ENCODE measurements at places on chromosomes 4 and X.
A peak's percentile ranks its signal among the peaks of the same experiment; 100 is the strongest.

DNA sequence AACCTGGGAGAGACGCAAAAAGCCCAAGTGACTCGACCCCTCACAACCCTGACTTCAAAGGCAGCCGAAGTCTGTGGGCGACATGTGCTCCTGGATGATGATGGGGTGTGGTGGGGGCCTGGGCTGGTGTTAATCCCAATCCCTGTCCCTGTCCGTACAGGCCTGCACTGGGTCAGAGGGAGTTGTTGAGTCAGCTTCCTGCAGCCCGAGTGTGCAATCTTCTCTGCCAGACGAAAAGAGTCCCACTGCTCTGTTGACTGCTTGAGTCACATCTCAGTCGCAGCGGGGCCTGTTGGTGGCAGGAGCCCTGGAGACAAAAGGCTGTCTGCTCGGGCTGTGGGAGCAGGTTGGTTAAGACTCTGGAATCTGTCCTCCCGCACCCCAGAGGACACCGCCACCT is 10.3 kb downstream of the FAM3A start:
- no peak for DNase-seq

DNA sequence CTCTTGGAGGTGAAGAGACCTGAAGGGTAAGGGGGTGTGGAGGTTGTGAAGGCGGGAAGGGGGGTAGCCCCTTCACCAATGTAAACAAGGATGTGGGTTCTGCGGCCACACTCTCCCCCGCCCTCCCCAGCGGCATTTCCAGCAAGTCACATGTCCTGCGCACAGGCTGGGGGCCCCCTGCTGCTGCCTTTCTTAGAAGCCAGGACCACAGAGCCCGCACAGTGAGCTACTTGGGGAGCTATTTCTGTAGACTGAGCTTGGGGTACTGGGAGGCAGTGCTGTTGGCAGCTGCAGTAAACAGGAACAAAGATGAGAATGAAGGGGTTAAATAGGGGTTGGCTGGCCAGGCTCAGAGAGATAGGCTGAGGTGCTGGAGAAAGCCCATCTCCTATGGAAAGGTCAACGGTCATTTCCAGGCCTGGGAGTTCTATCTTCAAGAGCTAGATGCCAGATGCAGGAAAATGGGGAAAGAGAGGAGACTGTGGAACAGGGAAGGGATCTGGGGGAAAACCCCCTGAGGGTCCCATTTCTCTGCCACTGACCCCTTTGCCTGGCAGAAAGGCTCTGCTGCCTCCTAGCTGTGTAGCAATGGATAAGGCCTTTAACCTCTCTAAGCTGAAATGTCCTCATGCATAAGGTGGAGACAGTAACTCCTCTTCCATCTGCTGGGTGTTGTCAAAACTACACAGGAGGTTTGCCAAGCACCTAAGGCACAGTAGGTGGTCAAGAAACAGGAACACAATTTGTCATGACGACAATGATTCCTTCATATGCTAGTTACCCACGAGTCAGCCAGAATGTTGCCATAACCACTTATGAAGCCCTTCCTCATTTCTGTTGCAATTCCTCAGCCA is 18.5 kb upstream of the PIM2 start:
- no peak for DNase-seq

GRCh38 chrX:590693-591404 is 39.7 kb upstream of the SHOX start:
- DNase-seq, result no peak

GRCh38 chr4:167622481-167623240 is 388.4 kb upstream of the SPOCK3 start:
- DNase-seq, result peak; percentile 12

DNA sequence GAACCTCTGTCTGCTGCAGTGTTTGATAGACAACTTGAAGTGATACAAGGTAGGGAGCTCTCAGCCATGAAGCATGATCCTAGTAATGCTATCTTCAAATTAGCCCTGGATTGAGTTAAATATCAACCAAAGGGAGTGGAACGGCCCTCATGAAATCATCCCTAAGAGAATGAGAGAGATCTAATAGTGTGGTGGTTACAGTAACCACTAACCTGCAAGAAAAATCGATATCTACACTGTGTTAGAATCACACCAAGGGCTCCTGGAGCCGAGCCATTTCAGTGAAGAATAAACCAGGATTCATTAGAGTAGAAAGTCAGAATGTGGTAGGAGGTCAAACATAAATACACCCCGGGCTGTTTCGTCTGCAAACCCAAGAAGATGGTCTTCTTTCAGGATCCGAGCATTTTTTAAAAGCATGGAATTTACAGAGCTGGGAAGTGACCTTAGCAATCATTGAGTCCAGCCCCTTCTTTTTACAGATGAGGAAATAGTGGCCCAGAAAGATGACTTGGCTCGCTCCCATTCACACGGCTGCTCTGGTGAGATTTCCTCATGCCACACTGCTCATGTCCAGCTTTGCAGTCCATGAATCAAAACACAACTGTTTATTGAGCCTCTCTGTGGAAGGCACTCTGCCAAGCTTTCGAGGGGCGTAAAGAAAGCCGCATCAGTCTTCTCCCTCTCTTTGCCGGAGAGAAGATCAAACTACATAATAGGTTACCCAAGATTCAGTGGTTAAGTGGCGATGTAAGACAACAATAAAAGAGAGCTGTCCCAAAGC is 5.5 kb upstream of the DCTD start:
- peak; percentile 9 for DNase-seq

Data from right kidney (tissue), 9 donors.